Activated CD8-positive, alpha-beta memory T cell treated with anti-CD3 and anti-CD28 coated beads, Interleukin-2, amount 50 U/mL, for 48 hours (primary cell): ENCODE measurements at places on chromosomes 1 and 21.
A peak's percentile ranks its signal among the peaks of the same experiment; 100 is the strongest.

GRCh38 chr1:75233302-75233929, 99.2 kb downstream of the LHX8 start:
- no peak for DNase-seq

GRCh38 chr1:184222652-184223052, 164.2 kb upstream of the C1orf21 start:
- DNase-seq: peak; percentile 62

DNA sequence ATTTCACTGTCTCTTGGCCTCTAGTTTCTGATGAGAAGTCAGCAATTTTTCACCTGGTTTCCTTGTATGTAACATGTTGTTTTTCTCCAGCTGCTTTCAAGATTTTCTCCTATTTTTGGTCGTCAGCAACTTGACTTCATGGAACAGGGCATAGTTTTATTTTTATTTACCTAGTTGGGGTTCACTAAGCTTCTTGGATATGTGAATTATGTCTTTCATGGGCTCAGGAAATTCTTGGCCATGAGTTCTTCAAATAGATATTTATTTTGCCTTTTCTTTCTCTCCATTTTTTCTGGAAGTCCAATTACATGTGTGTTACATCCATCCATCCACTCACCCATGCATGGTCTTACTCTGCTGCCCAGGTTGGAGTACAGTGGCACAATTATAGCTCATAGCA, 13.7 kb downstream of the SDHB start:
- no peak for DNase-seq

DNA sequence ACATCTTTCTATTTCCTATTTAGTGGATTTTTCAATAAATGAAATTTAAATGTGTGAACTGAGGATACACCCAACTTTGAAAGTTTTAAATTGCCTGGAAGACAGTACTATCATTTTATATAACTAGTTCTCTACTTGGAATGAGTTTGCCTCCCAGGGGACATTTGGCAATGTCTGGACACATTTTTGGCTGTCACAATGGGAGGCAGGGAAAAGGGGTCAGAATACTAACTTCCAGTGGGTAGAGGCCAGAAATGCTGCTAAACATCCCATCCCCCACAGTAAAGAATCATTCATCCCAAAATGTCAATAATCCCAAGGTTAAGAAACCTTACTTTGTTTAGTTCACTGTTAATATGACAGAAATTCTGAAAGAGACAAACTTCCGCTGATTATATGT, 13.2 kb upstream of the NRAS start:
- DNase-seq: no peak

DNA sequence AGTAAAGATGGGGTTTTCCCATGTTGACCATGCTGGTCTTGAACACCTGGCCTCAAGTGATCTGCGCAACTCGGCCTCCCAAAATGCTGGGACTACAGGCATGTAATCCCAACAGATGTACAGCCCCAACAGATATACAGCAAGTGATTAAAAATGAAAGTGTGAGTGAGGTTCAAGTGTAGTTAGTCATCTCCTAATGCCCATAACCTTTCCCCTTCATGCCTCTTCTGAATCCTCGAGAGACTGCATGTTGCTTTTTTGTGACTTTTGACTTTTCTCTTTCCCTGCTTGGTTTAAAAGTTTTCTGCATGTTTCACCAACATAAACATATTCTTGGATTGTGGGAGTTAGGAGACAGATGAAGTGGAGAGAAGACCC, 31.2 kb downstream of the KCNK2 start:
- DNase-seq: no peak

DNA sequence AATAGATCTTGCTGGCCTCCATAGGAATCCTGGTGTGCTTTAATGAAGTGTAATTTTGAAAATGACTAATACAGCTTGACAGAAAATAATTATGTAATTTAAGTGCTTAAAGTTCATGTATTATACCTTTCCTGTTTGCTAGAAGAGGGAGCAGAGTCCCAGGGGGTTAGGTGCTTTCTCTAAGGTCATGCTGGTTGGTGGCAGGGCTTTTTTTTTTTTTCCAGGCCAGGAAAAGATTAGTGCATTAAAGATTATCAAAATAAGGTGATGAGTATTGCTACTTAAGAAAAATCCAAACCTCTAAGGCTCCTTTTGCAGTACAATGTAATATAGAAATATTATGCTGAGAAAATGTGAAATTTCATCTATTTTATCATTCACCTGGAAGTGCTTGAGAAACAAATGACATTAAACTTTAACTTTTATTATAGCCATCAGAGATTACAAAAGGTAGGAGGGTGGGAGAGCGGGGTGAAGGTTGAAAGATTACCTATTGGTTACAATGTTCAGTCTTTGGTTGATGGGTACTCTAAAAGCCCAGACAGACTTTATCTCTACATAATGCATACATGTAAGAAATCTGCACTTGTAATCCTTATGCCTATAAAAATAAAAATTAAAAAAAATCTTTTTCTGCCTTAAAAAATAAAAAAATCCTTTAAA, 110.8 kb downstream of the RABGAP1L start:
- DNase-seq: no peak

GRCh38 chr1:3003941-3004270, 17.4 kb upstream of the ACTRT2 start:
- DNase-seq: no peak

- no peak for DNase-seq
Observed at GRCh38 chr1:54922040-54922761, 35.2 kb upstream of the DHCR24 start.

DNA sequence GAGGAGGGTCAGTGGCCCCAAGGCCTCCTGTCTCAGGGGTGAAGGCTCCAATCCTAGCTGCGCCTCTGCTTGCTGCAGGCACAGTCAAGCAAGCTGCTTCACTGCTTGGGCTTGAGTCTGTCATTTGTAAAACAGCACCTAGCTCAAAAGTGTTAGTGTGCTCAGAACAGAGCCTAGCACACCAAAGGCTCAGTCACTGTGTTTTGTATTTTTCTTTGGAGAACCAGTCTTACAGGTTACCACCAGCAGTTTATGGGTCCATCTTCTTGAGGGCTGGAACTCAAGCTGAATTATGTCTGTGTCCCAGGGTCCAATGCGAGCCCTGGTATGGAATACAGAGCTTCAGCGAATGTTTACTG, 113.6 kb downstream of the DMRTB1 start:
- DNase-seq: no peak

GRCh38 chr1:204744107-204744779, 58.7 kb upstream of the LRRN2 start:
- no peak for DNase-seq

- DNase-seq: peak; percentile 80
Observed at GRCh38 chr21:32403201-32403777, 9.2 kb upstream of the EVA1C start.

DNA sequence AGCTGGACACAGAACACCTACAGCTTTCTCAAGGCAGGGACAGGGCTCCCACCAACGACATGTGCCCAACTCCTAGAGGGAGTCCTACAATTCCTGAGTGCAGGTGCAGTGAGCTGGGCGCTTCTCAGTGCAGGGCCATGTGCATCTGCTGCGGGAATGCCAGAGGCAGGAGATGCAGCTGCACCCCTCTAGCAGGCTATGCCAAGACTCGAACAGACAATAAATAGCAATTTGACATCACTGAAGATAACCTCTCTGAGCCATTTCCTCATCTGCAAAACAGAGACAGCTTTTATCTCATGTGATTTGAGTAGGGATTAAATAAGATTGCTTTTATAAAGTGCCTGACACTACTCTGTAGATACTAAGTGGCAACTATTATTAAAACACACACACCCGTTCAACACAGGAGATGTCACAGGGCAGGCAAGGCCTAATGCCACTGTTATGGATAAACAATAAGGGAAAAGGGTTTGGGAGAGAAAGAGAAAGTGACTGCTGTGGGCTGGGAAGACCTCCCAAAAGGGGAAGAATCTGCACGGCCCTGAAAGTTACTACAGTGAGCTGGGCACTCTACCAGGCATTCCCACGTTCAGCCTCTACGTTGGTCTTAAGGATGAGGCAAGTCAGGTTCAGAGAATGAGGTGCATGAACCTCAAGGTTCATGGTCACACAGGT, 5.7 kb downstream of the SLC9A1 start:
- DNase-seq: no peak

DNA sequence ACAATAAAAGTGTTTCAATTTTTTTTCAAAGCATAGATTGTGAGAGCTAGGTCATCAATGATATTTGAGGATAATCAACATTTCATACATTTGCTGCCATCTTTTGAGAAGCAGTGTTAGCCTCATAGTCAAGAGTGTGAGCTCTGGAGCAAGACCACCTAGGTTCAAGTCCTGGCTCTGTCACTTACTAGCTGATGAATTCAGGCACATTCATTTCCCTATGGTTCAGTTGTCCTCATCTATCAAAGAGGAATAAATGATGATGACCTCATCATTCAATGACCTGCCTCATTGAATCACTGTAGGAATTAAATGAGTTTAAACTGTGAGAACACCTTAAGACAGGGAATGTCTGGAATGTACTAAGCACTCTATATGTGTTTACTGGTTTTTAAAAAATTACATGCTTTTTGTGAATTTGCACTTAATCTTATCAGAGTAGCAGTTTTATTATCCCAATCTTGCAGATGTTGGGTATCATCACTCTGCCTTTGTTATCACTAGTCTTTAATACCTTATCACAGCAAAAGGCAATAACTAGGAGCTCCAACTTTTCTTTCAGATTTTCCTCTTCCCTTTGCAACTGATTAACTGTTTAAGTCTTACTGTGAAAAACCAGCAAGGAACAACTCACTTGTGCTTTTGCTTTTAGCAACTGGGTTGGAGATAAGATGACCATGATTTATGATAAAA, 47.4 kb downstream of the SLC30A10 start:
- no peak for DNase-seq

DNA sequence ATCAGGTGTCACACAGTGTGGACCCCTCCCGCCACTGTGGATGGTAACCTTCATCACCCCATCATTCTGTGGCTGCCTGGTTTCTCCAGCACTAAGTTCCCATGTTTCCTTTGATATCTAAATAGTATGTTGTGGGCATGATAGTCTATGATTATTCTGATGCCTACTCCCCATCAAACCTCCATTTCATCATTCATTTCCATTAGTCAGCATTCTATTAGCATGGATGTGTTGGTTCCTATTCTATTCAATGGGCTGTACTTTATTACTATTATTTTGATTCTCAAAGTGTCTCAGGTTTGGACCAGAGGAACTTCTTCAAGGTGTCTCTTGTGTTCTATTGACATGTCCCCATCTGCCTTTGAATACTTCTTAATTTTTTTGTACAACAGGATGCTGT, 112.0 kb downstream of the DISC1 start:
- no peak for DNase-seq

GRCh38 chr21:33481314-33481943, 1.7 kb upstream of the TMEM50B start:
- no peak for DNase-seq

GRCh38 chr1:82597649-82598048, 796.9 kb downstream of the ADGRL2 start:
- no peak for DNase-seq

DNA sequence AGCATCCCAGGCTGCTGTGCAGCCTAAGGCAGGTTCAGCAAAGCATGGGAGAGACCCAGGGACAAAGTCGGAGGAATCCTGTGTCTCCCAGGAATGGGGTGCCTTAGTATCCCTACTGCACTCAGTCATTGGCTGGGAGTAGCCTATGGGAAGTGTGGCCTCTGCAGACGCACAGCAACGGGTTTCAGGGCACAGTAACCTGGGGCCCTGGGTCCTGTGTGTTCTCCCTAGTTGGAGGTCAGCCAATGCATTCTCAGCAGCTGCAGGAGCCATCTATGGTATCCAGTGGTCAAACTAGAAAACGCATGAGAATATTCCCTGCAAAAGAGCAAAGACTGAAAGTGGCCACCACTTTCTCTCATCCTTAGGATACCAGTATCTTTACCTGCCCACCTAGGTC, 13.7 kb upstream of the C1orf21 start:
- no peak for DNase-seq

GRCh38 chr1:176719447-176719846, 256.5 kb downstream of the PAPPA2 start:
- no peak for DNase-seq

GRCh38 chr1:229563701-229564100, 5.2 kb upstream of the ABCB10 start:
- no peak for DNase-seq

- DNase-seq: no peak
Observed at GRCh38 chr1:78650114-78650660, 556 bp downstream of the IFI44 start.

GRCh38 chr1:92730476-92730875, 54.4 kb downstream of the EVI5 start:
- DNase-seq: no peak

DNA sequence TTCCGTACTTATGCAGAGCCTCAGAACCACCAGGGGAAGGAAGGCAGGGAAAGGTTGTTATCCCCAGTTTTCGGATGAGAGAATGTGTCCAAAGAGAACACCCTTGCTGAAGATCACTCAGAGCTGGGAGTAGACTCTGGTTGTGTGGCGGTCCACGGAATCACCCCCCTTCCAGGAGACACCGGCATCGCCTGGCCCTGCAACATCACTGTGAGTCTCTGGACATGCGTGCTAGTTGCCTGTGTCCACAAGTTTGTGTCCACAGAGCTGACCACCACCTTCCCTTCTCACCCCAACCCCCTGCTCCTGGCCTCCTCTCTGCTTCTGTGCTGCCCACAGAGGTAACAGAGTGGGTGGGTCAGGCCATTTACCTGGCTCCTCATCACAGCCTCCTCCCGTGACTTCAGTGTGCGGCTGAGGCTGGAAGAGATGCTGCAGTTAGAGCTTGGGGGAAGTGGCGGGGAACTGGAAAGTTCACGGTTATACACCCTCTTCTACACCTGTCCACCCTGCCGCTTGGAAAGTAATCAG, 7.3 kb downstream of the MYBPH start:
- DNase-seq: no peak
